ENCODE measurements at places on chromosomes 6 and 20. TPM values are rescaled to one million over a fixed set of nuclear protein-coding genes. Genes with fewer than 3 reads are reported as not detected.

Gene CST4
- total RNA-seq = not detected

Gene OOEP
- not detected for total RNA-seq

Gene BACH2
- total RNA-seq = 4.3 TPM

Gene GJA10
- not detected for total RNA-seq

Gene TUBB1
- not detected for total RNA-seq
